Kidney (tissue), 22 donors: ENCODE measurements at places on chromosomes 2 and 18. TPM values are rescaled to one million over a fixed set of nuclear protein-coding genes. Genes with fewer than 3 reads are reported as not detected.
A peak's percentile ranks its signal among the peaks of the same experiment; 100 is the strongest.

DNA sequence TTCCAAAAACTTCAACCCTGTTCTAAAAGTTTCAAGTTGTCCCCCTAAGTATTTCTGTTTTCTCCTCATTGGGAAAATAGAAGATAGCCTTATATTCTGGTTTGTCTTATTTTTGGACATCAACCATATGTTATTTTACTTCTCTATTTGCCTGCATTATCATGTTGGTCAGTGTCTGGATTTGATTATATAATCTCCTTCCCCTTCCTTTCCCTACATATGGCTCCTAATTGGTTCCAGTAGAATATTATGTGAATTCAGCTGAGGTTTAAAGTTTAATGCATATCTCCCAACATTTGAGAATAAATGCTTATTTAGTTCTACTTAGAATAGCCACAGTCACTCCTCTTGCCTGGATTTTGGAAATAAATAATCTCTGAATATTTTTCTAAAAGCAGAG lies 66.9 kb downstream of the OXER1 start:
- H3K36me3 ChIP-seq = no peaks in the 10 kb centered on the region
- H3K27me3 ChIP-seq = no peaks in the 10 kb centered on the region
- no peak overlapping the region for H3K27ac ChIP-seq
- H3K4me1 ChIP-seq = no peaks in the 10 kb centered on the region

COBLL1 gene
- 205 TPM for total RNA-seq

GRCh38 chr2:190443778-190444481 lies 35.8 kb downstream of the MFSD6 start:
- DNase-seq = no peak
- H3K27me3 ChIP-seq = no peaks in the 10 kb centered on the region
- H3K4me3 ChIP-seq = no peak overlapping the region
- H3K27ac ChIP-seq = no peak overlapping the region

AQP12B gene
- not detected for total RNA-seq

MOGAT1 gene
- not detected for total RNA-seq

DNA sequence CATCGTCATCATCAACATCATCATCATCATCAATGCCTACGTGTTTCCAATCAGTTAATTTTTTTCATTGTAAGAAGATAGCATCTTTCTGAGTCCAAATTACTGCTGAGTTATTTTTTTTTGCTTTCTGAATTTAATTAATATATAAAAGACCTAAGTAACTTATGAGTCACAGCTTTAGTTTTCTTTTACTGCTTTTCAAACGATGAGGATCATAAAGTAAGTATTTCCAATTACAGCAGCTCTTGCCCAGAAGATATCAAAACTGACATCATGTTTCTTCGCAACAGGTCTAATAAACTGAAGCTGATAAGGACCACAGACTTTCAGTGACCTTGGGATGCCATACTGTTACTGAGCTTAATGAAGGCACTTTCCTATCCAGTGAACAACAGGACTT lies 442.2 kb downstream of the DSEL start:
- peak; percentile 1 for DNase-seq
- no peak overlapping the region for H3K27ac ChIP-seq
- no peaks in the 10 kb centered on the region for H3K27me3 ChIP-seq
- H3K4me3 ChIP-seq = no peak overlapping the region
- H3K36me3 ChIP-seq = no peaks in the 10 kb centered on the region

CNRIP1 gene
- total RNA-seq = 14.1 TPM

TUBA3E gene
- total RNA-seq = not detected

DNA sequence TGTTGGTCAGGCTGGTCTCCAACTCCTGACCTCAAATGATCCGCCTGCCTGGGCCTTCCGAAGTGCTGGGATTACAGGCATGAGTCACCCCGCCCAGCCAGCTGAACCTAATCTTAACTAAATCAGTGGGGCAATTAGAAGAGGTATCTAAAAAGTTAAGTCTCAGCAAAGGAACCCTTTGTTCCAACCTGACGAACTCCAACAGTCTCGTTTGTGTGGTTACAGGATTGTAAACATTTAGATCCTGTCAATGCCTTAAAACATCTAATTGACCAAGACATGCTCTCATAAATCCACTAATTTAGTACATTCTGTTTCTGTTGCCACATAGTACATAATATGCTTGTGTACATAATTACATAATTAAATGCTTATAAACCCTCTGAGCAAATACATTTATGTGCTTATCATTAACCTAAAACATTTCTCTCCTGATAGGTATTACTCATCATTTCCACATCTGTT lies 31.1 kb upstream of the STK39 start:
- no peak overlapping the region for H3K27ac ChIP-seq
- DNase-seq = no peak
- no peak overlapping the region for H3K4me3 ChIP-seq
- no peaks in the 10 kb centered on the region for H3K27me3 ChIP-seq
- H3K4me1 ChIP-seq = no peaks in the 10 kb centered on the region

TUBB8B gene
- total RNA-seq = not detected

GRCh38 chr2:132448771-132449170 lies 32.2 kb downstream of the GPR39 start:
- no peak overlapping the region for H3K27ac ChIP-seq
- no peaks in the 10 kb centered on the region for H3K4me1 ChIP-seq
- no peak for DNase-seq

GRCh38 chr2:131122496-131122895 lies 17.4 kb downstream of the PLEKHB2 start:
- H3K27me3 ChIP-seq = no peaks in the 10 kb centered on the region
- H3K4me3 ChIP-seq = no peak overlapping the region
- peaks cover 2% of the 10 kb centered on the region for H3K4me1 ChIP-seq
- peaks cover 3% of the 10 kb centered on the region for H3K36me3 ChIP-seq

- no peaks in the 10 kb centered on the region for H3K27me3 ChIP-seq
- no peak for DNase-seq
- H3K4me3 ChIP-seq = no peak overlapping the region
- H3K36me3 ChIP-seq = no peaks in the 10 kb centered on the region
- H3K27ac ChIP-seq = no peak overlapping the region
- H3K4me1 ChIP-seq = no peaks in the 10 kb centered on the region
Observed at GRCh38 chr2:238771639-238772038, 76.2 kb upstream of the TWIST2 start.

KIF3C gene
- 4.8 TPM for total RNA-seq
